Natural killer cell (primary cell): ENCODE measurements at places on chromosomes 11 and 22.

DNA sequence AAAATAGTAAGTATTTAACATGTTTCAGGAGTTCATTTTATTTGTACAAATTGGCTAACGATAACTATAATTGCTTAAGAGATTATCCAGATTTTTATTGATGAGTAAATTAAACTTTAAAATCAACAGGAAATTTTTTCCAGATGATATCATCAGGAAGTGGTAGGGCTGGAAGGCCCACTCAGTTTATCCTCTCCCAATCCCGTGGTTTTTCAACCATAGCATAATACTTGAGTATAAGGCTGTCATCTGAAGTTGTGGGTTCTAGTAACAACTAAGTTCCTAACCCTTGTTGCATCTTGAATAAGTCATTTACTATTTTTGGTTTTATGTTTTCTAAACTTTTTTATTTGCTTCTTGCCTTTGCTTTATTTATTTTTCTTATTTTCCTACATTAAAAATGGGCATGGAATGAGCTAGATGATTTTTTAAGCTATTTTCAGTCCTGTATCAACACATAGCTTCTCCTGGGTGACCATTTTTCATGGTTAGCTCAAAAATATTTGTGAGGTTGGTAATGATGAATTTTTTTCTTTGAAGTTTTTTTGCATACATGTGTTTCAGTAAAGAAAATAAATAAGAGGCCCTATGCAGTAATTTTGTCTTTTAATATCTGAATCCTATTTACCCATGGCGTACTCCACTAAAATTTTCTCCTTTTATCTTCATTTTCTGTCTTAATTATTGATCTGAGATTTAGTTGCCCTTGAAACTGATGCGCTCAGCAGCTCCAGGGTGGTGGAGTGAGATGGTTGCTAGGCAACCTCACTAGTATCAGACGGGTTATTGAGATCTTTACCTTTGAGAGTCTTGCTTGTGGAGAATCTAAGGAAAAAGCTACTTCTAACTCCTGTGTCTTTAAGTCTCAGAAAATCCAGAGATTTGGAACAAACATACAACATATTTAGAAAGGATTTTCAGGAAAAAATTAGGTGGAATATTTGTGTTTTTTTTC lies 452.0 kb upstream of the CCDC179 start:
- DNase-seq: no peak

DNA sequence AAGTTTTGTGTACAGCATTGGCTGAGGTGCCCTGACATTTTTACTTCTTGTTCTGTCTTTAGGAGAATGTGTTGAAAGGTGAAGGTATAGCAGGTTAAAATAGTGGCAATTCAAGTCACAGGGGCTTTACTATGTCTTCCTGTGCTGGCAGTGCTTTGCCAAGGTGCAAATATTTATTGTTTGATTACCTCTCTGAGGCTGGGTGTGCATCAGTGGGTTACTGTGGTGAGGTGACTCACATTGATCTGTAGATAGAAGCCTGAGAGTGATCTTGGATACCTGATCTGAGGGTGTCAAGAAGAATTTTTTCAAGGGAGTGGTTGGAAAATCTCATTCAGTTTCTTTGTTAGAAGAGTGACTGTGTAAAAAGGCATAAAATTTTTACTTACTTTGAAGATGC lies 90.0 kb downstream of the ARHGAP42 start:
- no peak for DNase-seq

DNA sequence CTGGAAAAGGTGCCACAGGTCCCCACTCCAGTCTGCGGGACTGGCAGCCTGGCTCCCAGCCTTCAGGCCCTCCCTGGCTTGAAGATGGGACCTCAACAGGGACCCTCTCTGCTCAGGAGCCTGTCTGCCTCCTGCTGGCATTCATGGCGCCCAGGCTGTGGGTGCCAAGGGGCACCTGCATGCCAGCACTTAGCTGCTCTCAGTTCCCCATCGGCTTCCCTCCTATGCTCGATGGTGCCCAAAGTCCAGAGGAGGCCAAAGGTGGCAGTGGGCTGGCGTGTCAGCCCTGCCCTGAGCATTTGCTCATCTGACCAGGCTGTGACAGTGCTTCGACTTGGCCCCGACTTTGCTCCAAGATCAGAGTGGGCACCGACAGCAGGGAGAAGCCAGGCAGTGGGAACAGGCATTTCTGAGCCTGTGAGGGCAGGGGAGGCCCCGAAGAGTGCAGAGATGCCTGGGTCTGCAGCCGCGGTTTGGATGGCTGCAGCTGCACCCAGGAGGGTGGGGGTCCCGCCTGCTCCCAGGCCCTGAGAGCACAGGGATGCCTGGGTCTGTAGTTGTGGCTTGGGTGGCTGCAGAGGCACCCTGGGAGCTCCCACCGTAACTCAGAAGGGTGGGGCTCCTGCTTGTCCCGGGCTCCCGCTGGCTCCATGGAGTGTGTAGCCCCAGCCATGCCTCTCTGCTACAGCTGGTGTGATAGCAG lies 463.6 kb downstream of the TBC1D22A start:
- DNase-seq: no peak

- no peak for DNase-seq
Measured at GRCh38 chr11:72630104-72630852, 43.9 kb downstream of the PDE2A start.

DNA sequence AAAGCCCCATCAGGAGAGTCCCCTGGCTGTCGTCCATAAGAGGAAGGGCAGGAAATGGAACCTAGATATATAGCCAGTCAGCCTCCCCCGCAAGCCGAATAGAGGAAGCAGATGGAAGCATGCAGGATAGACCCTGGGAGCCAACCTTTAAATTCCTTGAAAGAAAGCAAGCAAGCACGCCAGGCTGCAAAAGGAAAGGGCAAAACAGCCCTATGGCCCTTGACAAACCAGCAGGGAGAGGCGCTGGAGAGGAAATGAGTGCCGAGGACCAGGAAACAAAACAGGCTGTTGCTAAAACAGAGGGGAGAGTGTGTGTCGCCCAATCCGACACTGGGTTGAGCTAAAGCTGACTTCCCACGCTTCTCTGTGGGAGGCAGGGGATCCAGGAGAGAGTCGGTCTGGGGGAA lies 203.5 kb upstream of the MTNR1B start:
- no peak for DNase-seq

DNA sequence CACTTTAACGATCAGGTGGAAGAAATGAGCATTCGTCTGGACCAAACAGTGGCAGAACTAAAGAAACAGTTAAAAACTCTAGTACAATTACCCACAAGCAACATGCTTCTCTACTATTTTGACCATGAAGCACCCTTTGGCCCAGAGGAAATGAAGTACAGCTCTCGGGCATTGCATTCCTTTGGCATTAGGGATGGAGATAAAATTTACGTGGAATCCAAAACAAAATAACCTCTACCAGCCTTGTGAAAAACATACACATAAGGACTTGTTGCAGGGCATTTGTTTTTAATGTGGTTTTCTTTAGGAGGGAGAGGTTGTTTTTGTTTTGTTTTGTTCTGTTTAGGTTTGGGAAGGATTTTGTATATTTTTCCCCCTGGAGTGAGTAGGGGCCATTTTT lies 14.2 kb upstream of the TECTA start:
- DNase-seq: no peak

- no peak for DNase-seq
Measured at GRCh38 chr22:19139001-19139356, 5.5 kb downstream of the ESS2 start.

- DNase-seq: no peak
Measured at GRCh38 chr11:111329306-111330204, 31.2 kb downstream of the POU2AF3 start.

DNA sequence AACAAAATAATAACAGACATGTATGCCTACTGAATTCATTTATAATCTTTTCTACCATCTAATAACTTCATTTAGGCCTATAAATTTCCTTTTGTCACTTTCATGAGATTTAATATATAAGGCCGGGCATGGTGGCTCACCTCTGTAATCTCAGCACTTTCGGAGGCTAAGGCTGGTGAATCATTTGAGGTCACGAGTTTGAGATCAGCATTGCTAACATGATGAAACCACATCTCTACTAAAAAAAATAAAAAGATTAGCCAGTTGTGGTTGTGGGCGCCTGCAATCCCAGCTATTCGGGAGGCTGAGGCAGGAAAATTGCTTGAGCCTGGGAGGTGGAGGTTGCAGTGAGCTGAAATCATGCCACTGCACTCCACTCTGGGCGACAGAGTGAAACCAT lies 14.2 kb upstream of the NTM start:
- DNase-seq: no peak

DNA sequence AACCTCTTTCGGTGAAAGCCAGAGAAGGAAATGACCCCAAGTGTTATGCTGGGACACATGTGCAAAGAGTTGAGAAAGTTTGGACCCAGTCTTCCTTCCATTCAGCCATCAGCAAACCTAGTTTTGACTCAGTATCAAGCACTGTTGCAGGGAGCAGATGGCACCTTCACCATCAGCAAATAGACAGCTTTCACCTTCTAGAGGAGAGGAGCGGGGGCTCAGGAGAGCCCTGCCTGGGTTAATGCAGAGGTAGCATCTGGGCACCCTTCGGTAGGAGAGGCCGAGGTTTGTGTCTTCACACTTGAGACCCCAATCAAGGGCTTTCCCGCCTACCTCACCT lies 16.2 kb upstream of the MFRP start:
- DNase-seq: no peak

GRCh38 chr11:27413218-27413617 lies 50.2 kb upstream of the CCDC34 start:
- DNase-seq: no peak

DNA sequence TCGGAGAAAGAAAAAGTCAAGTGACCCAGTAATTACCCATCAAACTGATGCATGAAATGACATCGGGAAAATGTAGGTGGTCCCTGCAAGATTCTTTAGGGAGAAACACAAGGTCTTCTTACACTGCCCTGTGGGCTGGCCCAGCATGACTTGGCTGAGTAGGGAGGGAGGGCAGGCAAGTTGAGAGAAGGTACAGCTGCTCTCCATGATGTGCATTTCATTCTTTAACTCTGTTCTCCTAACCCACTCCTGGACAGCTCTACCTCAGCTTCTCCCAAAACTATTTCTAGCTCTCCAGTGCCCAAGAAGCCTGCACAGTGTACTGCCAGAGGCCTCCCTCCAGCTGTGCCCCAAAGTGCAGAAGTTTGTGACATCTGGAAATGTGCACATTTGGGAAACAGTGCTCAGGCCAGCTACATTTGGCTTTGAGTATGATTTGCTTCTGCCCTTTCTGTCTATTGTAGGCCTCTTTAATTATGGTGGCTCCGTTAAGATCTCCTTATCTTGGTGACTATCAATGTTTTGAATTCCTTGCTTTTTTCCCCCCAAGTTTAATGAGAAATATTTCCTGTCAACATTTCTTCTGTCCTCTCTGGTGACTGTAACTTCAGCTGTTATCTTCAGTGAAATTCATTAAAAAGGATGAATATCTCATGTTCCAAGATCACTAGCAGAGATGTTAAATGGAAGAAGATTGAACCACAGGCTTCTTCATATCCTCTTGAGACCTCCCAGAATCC lies 26.7 kb upstream of the PRSS23 start:
- DNase-seq: no peak

DNA sequence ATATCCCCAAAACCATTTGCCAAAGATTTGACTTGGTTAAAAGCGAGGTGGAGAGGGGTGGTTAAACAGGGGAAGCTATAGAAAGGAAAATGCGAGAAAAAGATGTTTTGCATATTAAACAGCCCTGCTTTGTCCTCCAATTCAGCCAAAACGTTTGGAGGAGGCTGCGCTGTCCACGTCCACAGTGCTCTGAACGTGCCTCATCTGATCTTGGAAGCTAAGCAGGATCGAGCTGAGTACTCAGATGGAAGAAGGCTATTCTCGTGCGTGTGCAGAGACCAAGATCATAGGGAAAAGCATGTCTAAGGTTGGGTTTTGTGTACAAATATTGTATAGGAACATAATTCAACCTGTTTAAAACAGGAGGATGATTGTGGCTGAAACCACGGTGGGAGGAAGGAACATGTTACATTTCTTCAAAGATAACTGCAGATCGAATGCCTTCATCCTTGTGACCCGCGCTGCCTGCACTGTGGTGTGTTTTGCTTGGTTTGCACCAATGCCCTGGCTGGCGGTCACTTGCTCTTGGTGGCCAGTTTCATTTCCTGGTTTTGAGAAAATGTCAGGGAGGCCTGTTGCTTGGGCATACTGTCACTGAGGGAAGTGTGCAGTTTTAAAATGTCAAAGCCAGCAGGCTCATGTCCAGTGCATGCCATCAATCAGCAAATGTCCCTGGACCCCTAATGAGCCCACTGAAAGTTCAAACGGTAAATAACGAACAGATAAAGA lies 40.4 kb downstream of the FLI1 start:
- no peak for DNase-seq

DNA sequence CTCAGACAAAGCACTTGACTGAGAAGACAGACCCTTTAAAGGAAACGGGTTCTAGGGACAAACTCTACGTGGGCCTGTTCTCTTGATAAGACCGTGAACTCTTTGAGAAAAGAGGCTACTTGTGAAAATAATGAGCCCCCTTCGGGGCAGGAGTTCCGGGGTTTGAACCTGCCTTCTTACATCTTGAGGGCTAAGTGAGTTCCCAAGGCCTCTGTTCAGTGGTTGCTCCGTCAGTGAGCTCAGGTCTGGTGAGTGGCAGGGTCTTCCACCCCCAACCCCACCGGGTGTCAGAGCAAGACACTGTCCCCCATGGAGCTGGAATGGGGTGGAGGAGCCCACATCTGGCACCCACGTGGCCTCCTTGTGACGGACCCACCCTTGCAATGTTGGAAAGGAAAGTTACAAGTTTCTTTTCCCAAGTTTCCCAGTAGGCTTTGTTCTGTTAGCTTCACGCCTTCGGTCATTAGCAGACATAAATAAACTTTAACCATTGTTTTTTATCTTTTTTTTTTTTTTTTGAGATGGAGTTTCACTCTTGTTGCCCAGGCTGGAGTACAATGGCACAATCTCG lies 6.3 kb upstream of the SAMM50 start:
- no peak for DNase-seq

DNA sequence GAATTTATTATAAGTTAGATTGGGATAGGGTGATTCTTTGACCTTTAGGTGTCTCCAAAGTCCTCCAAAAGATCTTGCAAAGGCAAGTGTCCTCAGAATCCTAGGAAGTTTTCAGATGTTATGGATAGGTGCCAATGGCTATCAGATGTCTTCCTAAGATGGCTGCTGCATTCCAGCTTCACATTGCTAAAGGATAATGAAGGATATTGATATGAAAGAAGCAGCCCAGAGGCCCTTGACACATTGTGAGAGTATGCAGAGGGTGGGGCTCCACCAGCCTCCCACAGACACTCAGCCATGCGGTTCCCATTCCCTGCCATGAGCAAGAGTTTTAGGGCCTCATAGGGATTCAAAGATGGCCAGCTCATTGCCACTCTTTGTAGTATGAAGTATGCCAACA lies 22.3 kb upstream of the GLYATL2 start:
- no peak for DNase-seq

DNA sequence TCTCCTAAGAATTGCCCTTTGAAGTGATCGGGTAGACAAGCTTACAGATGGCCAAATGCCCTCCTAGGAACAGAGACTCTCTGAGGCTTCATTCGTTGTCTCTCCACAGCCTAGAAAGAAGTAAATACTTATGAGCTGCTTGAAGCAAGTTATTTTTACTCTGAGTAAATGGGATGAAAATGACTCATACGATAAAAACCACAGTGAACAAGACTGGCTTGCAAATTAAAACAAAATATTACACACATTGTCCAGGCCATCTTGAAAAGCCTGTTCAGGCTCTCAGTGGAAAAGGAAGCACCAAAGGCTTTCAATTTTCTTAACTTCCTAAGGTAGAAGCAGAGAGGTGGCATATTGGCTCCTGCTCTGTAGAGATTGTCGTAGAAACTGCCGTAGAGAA lies 294.2 kb downstream of the NELL1 start:
- DNase-seq: no peak
